KBM-7 (cell line): ENCODE measurements at places on chromosomes 16 and 17.

DNA sequence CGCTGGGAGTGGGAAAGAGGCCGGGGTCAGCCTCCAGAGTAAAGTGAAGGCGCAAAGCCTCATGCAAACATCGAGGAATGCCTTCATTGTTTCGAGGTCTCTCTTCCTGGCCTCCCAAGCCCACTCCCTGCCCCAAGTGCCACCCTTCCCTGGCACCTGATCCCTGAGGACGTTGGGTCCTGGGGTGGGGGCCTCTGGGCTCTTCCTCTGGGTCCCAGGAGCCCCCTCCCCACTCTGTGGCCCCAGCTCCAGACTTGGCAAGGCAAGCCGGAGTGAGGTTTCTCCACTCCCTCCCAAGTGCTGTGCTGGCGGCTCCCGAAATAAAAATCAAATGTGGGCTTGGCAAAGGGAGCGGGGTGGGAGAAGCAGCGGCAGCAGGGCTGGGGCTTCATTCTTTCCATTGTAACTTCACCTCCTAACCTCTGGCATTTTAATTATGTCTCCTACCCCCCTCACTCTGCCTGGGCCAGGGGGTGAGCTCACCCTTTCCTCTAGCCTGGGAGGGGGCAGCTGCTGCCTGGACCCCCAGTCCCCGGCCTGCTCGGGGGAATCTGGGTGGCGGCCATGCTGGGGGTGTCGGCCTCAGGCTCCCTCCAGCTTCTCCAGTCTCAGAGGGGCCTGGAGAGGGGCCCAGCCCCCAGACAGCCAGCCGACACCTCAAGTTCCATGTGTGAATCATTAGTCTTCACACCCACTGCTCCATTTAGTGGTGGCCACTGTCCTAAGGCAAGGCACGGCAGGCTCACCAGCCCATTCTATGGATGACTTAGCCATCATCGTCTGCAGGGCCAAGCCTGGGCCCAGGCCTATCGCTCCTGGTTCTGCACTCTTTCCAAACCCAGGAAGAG lies 14.6 kb upstream of the TMEM92 start:
- DNase-seq, result no peak

DNA sequence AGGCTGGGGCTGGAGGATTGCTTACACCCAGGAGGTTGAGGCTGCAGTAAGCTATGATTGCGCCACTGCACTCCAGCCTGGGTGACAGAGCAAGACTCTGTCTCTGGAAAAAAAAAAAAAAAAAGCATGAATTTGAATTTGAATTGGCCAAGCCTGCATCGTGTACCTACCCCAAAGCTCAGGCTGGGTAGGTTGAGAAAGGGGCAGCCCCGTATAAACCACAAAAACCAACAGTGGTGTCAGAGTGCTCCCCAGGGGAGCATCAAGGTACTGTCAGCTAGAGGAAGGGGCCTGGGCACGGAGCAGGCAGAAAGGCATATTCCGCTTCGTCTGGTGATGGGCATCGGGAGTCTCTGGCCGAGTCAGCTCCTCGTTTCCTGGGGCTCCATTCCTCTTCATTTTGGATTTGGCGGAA lies 40.9 kb downstream of the RAP1GAP2 start:
- DNase-seq, result no peak

- DNase-seq, result no peak
These were observed 522.5 kb upstream of the CDH5 start for GRCh38 chr16:65843941-65844340.

GRCh38 chr17:74715144-74715543 lies 2.4 kb upstream of the CD300LF start:
- no peak for DNase-seq

DNA sequence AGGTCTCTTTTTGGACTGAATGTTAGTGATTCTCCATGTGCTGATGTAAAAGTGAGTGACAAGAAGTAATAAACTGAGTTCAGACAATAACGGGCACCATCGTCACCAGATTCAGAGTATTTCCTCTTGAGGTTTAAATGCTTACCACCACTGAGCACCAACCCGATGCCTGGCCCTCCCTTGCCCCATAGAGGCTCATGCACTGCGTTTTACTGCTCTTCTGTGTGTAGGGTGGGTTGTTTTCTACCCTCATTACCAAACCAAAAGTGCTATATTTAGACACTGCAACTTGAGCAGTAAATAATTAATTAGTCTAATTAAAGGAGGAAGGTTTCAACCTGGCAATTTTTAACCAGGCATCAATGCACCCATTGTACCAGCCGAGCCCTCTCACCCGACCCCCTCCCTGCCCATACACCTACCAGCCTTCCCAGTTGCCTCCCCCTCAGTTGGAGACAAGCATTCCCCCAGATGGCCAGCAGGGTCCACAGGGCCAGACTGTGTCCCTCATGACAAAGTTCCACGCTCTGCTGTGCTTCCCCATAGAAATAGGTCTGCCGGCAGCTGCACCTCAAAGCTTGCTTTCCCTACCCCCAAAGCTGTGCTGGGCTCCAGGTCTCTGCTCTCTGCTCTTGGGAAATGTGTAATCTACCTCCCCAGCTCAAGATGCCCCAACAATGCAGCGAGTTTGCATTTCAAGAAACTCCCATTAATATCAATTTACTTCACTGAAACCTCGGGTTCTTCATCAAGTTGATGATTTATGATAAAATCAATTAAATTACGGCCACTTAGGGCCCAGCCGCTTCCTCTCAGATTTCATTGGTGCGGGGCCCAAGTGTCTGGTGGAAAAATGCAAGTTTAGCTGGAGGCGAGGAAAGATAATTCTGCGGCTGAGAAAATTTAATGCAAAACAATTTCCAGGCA lies 16.0 kb downstream of the HOXB4 start:
- DNase-seq, result no peak

GRCh38 chr17:73684183-73684582 lies 39.9 kb upstream of the SDK2 start:
- DNase-seq, result no peak

DNA sequence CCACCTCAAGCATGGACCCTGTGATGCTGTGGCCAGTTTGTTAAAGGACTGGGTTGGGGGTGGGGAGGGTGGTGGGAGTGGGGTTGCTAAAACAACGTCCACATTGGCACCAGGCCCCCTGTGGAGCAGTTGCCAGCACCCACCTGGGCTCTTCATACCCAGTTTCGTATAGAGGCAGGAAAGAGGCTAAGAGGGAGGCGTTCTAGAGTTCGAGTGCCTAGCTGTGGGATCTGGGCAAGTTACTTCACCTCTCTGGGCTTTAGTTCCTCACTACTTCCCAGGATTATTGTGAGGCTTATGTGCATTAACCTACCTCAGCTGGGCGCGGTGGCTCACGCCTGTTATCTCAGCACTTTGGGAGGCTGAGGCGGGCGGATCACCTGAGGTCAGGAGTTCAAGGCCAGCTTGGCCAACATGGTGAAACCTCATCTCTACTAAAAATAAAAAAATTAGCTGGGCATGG lies 1.4 kb downstream of the MFAP4 start:
- DNase-seq, result no peak

- DNase-seq, result peak; percentile 19
These were observed 33.1 kb downstream of the N4BP1 start for GRCh38 chr16:48576927-48577326.

GRCh38 chr17:51933647-51934046 lies 224.9 kb downstream of the CA10 start:
- no peak for DNase-seq

- DNase-seq, result no peak
These were observed 35.3 kb downstream of the NTN1 start for GRCh38 chr17:9056566-9056965.

DNA sequence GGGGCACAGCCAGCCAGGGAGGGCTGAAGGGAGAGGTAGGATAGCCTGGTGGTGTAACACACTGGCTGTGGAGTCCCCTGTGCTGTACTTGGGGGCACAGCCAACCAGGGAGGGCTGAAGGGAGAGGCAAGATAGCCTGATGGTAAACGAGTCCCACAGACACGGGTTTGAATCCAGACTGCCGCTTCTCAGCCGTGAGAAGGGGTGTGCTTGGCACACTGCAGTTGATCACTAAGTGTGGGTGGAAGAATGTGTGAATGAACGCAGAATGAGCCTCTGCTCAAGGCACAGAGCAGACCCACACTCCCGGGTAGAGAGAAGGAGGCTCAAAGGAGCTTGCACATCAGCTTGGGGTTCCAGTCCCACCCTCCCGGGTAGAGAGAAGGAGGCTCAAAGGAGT lies 71.4 kb downstream of the TIMM22 start:
- DNase-seq, result no peak

DNA sequence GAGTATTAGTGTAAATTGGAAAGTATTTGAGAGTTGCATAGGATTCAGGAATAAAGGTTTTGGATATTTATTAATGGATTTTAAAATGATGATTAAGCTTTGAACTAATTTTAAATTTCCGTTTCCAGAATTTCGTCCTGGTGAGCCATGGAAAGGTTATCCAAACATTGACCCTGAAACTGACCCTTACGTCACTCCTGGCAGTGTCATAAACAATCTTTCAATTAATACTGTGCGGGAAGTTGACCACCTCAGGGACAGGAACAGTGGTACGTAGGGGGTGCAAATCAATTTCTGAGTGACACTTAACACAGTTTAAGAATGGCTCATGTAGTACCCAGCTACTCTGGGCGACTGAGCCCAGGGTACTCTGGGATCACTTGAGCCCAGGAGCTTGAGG lies 29.1 kb upstream of the SLC5A11 start:
- no peak for DNase-seq

- no peak for DNase-seq
These were observed 26.7 kb upstream of the ITGA3 start for GRCh38 chr17:50029185-50029584.

DNA sequence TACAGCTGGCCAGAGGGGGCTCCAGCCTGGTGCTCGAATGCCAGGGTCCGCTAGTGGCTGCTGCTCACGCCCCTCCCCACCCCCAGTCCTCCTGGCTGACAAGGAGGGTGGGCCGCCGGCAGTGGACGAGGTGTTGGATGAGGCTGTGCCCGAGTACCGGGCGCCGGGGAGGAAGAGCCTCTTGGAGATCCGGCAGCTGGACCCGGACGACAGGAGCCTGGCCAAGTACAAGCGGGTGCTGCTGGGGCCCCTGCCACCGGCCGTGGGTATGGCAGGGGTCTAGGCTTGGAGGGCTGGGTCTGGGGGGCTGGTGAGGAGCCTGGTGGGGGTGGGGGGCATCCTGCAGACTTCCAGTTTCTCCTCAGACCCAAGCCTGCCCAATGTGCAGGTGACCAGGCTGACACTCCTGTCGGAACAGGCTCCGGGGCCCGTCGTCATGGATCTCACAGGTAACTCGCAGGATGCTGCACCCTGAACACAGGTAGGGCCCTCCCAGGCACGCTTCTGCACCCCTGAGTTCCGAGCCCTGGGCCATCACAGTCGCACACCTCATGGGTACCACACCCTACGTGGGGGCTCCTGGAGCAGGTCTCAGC lies 1.2 kb upstream of the PDIA2 start:
- no peak for DNase-seq

- no peak for DNase-seq
These were observed 1.0 kb upstream of the LITAF start for GRCh38 chr16:11587643-11588247.

- no peak for DNase-seq
These were observed 21.1 kb upstream of the METRNL start for GRCh38 chr17:83058266-83058798.

DNA sequence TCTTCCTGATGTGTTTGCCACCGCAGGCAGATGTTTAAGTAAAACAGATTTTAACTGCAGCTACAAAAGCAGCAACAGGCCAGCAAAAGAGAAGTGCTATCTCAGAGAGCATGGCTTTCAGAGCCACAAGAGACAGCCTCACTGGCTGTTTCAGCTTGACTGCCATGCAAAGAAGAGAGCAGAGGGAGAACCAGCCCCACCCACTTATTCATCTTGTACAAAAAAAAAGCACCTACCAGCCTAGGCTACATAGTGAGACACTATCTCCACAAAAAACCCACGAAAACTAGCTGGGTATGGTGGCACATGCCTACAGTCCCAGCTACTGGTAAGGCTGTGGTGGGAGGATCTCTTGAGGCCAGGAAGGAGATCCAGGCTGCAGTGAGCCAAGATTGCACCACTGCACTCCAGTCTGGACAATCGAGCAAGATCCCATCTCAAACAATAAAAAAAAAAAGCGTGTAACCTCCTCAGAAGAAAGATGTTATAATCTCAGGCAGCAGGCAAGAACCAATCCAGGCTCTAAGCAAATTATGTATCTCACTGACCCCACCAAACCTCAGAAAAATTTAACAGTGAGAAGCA lies 30.0 kb downstream of the STH start:
- DNase-seq, result no peak

DNA sequence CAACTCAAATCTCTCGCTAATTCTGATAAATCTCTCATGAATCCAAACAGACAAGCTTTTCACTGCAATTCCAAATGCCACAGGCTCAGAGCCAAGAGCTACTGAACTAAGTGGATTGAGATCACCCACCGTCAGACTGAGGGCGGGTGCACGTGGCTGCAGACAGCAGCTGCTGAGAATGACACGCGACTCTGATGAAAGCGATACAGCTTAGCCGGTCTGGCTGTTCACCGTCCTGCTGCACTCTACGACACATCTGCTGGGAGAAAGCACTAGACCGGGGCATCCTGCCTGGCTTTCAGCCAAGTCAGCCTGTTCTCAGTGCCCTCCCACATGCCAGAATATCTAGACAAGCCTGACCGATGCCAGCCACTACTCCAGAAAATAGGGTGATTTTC lies 42.6 kb downstream of the KLHDC4 start:
- DNase-seq, result no peak

DNA sequence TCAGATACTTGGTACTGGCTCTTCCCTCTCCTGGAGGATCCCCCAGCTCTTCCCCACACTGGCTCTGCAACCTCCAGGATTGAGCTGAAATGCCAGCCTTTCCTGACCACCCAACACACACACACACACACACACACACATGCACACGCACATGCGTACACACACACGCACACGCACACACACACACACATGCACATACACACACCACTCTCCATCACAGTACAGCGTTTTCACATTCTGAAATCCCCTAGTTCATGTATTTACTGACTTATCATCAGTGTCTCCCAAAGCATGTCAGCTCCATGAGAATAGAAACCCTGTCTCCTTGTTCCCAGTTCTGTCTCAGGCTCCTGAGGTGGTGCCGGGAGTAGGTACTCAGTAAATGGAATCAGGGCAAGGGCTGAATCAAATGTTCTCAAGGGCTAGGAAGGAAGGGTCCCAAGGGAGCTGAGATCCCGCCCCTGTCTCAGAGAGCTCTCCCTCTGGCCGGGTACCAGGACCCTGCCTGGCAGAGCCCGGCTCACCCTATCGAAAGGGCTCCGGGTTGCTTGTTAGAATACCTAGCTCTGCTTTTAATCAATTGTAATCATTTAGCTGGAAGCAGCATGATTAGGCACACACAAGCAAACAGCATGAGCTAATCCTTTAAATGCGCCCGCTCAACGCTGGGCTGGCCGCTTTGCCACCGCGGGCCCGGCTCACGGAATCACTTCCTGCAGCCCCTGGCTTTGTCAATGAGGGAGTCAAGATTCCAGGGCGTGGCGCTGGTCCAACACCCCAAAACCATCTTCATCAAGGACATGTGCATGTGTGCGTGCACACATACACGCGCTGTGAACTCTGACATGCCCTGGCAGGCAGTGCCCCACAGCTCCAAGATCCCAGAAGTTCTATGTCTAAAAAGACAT lies 140.7 kb downstream of the C16orf78 start:
- no peak for DNase-seq

GRCh38 chr17:74088934-74089329 lies 114.5 kb upstream of the RPL38 start:
- DNase-seq, result no peak

- DNase-seq, result no peak
These were observed 25.1 kb downstream of the UNK start for GRCh38 chr17:75809631-75810111.
